ENCODE measurements at places on chromosomes 16 and 17.
A peak's percentile ranks its signal among the peaks of the same experiment; 100 is the strongest.

DNA sequence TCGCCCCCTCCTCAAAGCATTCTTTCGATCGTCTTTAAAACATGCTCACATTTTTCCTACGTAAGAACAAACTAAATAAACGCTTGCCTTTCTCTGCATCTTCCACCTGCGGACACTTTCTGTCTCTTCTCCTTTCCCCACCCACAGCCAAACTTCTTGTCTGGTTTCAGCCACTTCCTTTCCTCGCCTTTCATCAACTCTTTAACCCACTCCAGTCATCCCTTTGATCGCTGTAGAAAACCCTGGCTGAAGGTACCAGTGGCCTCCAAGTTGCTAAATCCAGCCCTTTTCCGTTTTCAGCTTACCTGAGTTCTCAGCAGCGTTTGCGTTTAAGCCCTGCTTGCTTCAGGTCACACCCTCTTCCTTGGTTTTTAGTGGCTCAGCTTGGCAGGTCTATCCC, 483 bp downstream of the RPA1 start:
- DNase-seq, result peak; percentile 27

- DNase-seq, result peak; percentile 48
These were observed 11.3 kb downstream of the KLHDC4 start for GRCh38 chr16:87754535-87754934.

GRCh38 chr16:78972986-78973385, 627.6 kb downstream of the MAF start:
- DNase-seq, result no peak

- DNase-seq, result no peak
These were observed 52.6 kb downstream of the PITPNM3 start for GRCh38 chr17:6503641-6504195.

GRCh38 chr16:10951026-10951425, 6.7 kb downstream of the CLEC16A start:
- DNase-seq, result no peak

GRCh38 chr16:86016201-86016965, 117.4 kb downstream of the IRF8 start:
- peak; percentile 68 for DNase-seq

GRCh38 chr17:1498869-1499268, 6.4 kb upstream of the MYO1C start:
- DNase-seq, result no peak

DNA sequence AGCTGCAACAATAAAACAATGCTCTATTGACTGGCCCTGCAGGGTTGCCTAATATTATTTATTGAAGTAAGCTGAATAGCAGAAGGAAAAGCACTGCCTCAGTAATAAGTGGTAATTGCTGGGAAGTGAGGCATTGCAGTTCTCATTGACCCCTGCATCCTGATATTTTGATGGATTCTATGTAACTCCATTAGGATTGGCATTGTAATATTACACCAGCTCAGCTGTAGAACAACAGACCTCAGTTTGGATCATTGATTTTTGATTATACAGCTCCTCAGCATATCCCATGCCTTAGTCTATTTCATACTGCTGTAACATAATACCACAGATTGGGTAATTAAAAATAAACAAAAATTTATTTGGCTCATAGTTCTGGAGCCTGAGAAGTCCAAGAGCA, 650.6 kb upstream of the SALL1 start:
- DNase-seq, result no peak

GRCh38 chr16:26647870-26648269, 418.9 kb upstream of the C16orf82 start:
- no peak for DNase-seq

DNA sequence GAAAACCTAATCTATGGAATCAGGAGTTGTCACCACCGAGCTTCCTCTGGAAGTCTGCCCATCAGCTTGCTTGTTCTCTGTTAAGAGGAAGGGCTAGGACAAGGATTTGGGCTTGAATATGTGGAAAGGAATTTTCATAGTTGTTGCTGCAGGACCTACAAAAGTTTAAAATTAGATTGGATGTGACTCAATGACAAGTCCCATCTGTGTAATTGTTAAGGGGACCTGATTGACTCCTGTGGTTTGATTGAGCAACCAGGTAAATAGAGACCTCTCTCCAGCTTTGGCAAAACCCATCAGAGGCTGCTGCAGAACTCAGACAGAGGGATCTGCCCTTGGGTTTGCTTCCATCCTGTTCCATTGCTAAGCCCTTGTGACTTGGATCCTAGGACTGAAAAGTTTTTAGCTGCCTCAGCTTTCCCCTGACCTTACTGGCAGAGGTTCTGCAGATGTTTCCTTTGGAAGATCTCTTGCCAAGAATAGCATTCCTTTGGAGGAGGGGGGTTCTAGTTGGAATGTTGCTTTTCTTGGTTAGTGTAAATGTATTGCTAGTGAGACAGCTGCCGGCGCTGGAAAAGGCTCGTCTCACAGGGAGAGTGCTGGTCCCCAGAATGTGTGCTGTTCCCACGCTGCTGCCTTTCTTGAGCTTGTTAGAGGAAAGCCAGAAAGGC, 50.0 kb downstream of the SF3B3 start:
- DNase-seq, result no peak
